Heart left ventricle (tissue), 16 donors: ENCODE measurements at places on chromosomes 4 and X. TPM values are rescaled to one million over a fixed set of nuclear protein-coding genes. Genes with fewer than 3 reads are reported as not detected.

The NXF2 gene
- not detected for total RNA-seq

The SPANXC gene
- not detected for total RNA-seq

The LRP2BP gene
- 1.3 TPM for total RNA-seq

The TMPRSS11B gene
- total RNA-seq, result not detected

The CXCL3 gene
- total RNA-seq, result 1.1 TPM

The RBMXL3 gene
- not detected for total RNA-seq

The RAB40A gene
- not detected for total RNA-seq

The SAT1 gene
- 185 TPM for total RNA-seq

The CMC4 gene
- 19.9 TPM for total RNA-seq

The SPANXB1 gene
- total RNA-seq, result not detected

The TRIM60 gene
- not detected for total RNA-seq

The USO1 gene
- total RNA-seq, result 85.3 TPM

The RHOXF1 gene
- total RNA-seq, result not detected

The COL4A6 gene
- 5.4 TPM for total RNA-seq

DNA sequence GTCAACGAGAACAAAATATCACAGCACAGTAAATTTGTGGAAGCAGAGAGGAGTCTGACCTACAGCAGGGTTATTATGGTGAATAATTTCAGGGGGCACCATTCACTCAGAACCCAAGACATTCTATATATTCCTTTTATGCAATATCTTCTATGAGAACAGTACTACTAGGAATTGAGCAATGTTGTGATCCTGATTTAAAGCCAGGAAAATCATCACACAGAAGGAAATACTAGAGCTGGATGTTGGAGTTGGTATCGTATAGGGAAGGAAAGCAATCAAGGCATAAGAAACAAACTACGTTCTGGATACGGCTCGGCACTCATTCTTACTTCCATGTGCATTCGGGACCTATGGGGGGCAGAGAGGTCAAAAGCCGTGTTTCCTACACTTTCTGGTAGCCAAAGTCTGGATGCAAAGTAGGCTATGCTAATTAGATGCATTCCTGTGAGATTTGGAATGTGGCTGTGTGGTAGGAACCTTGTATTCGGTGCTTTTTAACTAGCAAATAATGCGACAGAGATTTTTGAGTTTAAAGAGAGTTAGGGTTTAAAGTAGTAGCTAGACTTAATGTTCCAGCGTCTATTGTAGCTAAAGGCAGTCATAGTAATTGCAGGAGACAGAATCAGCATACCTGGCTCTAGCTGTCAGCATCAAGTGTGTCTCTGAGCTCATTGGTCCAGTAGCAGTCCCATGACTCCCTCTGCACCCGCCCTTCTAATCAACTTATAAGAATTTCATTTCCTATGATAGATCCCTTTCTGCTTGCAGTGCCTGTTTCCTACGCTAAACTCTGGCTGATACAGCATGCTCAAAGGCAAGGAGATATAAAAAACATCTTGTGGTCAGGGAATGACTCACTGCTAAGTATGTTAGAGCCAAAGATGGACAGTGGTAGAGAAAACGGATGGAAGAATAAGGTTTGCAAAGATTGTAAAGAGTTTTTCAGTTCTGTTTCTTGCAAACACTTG is 43.3 kb upstream of the PDGFC start:
- H3K4me1 ChIP-seq, result no peaks in the 10 kb centered on the region
- H3K4me3 ChIP-seq, result no peak overlapping the region
- no peaks in the 10 kb centered on the region for H3K36me3 ChIP-seq
- DNase-seq, result no peak
- H3K27ac ChIP-seq, result no peak overlapping the region
- no peaks in the 10 kb centered on the region for H3K27me3 ChIP-seq

GRCh38 chr4:22874334-22874912 is 181.7 kb downstream of the GBA3 start:
- H3K27ac ChIP-seq, result no peak overlapping the region
- H3K27me3 ChIP-seq, result no peaks in the 10 kb centered on the region
- H3K4me3 ChIP-seq, result no peak overlapping the region

DNA sequence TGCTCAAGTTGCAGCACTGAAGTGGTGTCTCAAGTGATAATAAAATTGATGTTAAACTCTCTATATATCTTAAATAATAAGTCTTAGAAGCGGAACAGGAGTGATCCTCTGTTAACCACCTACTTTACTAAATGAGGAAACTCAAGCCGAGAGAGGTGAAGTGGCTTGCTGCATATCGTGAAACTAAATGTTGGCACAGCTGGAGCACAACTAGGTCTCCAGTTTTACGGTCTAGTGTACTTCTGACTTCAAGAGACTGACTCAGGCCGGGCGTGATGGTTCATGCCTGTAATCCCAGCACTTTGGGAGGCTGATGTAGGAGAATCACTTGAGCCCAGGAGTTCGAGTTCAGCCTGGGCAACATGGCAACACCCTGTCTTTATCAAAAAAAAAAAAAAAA is 35.5 kb upstream of the PLS3 start:
- H3K27ac ChIP-seq, result no peak overlapping the region
- no peaks in the 10 kb centered on the region for H3K27me3 ChIP-seq
- no peak overlapping the region for H3K4me3 ChIP-seq
- DNase-seq, result no peak

DNA sequence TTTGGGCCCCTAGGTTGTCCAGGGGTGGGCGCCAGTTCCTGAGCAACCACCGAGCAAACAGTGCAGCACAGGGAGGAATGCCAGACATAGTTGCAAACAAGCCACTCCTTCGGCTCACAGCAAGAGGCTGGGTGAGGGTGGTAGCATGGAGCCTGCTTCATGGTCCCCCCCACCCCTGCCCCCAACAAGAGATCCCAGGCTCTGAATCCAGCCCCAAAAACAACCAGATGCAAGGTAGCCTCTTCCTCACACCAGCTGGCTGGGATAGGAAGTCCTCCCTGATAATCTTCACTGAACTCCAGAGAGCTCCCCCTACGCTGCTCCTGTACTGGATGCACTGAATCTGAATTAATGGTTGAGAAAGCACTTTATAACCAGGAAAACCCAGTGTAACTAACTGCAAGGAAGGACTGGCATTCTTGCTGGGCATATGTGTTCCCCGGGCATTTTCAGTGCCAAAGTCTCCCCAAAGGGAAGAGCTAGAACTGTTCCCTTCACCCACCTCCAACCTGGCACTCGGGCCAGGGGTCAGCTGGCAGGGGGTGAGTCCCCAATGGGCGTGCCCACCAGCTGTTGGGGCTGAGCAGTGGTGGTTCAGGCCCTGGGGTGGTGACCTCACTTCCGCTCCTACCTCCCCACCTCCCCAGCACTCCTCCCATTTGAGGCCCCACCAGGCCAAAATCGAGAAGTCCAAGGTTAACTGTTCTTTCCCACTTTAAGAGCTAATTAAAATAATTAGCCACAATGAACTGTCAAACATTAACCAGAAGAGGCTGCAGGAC is 1.5 kb downstream of the ELF4 start:
- H3K4me3 ChIP-seq, result peak overlapping the region; percentile 66
- H3K36me3 ChIP-seq, result no peaks in the 10 kb centered on the region
- H3K27ac ChIP-seq, result peak overlapping the region; percentile 86
- DNase-seq, result peak; percentile 19
- H3K27me3 ChIP-seq, result no peaks in the 10 kb centered on the region

GRCh38 chrX:71626576-71626975 is 8.3 kb upstream of the CXCR3 start:
- no peak overlapping the region for H3K4me3 ChIP-seq
- H3K36me3 ChIP-seq, result no peaks in the 10 kb centered on the region
- H3K27ac ChIP-seq, result no peak overlapping the region
- no peaks in the 10 kb centered on the region for H3K27me3 ChIP-seq

DNA sequence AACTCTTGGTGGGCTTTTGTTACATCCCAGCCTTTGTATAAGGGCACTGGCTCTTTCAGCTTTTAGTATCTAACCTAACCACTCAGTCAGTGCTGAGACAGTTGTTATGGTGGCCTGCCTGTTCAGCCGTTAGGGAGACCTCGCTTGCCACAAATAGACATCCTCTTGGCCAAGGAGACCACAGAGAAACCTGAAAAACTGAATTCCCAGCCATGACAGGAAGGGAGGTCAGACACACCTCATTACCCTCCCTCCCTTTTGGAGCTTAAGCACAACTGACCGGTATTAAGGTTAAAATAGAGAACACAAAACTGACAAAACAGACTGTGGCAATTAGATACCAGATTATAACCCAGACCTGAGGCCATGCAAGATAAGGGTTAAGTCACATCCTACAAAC is 1639.3 kb downstream of the RPA4 start:
- H3K4me1 ChIP-seq, result no peaks in the 10 kb centered on the region
- DNase-seq, result no peak
- no peak overlapping the region for H3K27ac ChIP-seq
- no peaks in the 10 kb centered on the region for H3K27me3 ChIP-seq

DNA sequence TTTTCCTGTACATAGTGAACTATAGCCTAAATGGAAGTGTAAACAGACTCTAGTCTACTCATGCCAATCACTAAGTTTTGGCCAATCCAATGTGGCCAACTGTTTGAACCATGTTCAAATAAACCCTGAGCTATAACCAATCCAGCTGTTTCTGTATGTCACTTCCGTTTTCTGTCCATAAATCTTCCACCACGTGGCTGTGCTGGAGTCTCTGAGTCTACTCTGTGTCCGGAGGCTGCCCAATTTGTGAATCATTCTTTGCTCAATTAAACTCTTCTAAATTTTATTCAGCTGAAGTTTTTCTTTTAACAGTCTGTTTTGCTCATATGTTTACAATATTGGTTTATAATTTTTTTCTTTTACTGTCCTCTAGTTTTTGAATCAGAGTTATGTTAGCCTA is 112.3 kb upstream of the BANK1 start:
- no peaks in the 10 kb centered on the region for H3K36me3 ChIP-seq
- H3K4me3 ChIP-seq, result no peak overlapping the region
- H3K4me1 ChIP-seq, result no peaks in the 10 kb centered on the region
- no peak for DNase-seq

- no peak for DNase-seq
- no peak overlapping the region for H3K4me3 ChIP-seq
- no peaks in the 10 kb centered on the region for H3K27me3 ChIP-seq
- H3K36me3 ChIP-seq, result no peaks in the 10 kb centered on the region
- no peak overlapping the region for H3K27ac ChIP-seq
Observed at GRCh38 chrX:122850326-122850725, 333.8 kb upstream of the GRIA3 start.

GRCh38 chr4:185966997-185967775 is 101.8 kb upstream of the TLR3 start:
- no peaks in the 10 kb centered on the region for H3K4me1 ChIP-seq
- no peak overlapping the region for H3K27ac ChIP-seq
- H3K4me3 ChIP-seq, result no peak overlapping the region
- no peaks in the 10 kb centered on the region for H3K36me3 ChIP-seq
- H3K27me3 ChIP-seq, result no peaks in the 10 kb centered on the region

- no peak for DNase-seq
- no peaks in the 10 kb centered on the region for H3K4me1 ChIP-seq
- no peak overlapping the region for H3K4me3 ChIP-seq
Observed at GRCh38 chr4:47882228-47882627, 32.2 kb downstream of the NFXL1 start.

GRCh38 chr4:38125816-38126215 is 165.6 kb downstream of the PTTG2 start:
- no peaks in the 10 kb centered on the region for H3K27me3 ChIP-seq
- H3K4me1 ChIP-seq, result no peaks in the 10 kb centered on the region
- DNase-seq, result no peak
- peaks cover 59% of the 10 kb centered on the region for H3K36me3 ChIP-seq

GRCh38 chrX:103941201-103941975 is 21.0 kb upstream of the TMSB15B start:
- no peaks in the 10 kb centered on the region for H3K27me3 ChIP-seq
- H3K4me1 ChIP-seq, result no peaks in the 10 kb centered on the region
- H3K27ac ChIP-seq, result no peak overlapping the region

DNA sequence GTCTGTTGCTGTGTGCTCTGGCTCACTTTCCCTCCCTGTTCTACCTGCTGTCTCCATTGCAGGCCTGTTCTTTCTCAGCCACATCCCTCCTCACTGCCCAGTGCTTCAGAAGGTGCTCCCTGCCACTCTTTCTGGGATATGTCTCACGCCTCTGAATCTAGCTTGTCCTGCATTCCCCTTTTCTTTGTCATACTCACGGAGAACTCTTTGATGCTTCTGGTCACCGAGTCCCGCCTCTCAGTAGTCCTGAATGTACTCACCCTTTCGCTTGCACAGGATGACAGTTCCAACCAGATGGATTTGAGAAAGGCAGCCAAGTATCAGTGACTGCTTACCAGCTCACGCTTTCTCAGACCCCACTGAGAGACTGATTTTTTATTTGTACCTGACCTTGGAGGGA is 65.2 kb upstream of the TLR2 start:
- DNase-seq, result no peak
- no peaks in the 10 kb centered on the region for H3K27me3 ChIP-seq
- peaks cover 90% of the 10 kb centered on the region for H3K36me3 ChIP-seq
- peaks cover 8% of the 10 kb centered on the region for H3K4me1 ChIP-seq

DNA sequence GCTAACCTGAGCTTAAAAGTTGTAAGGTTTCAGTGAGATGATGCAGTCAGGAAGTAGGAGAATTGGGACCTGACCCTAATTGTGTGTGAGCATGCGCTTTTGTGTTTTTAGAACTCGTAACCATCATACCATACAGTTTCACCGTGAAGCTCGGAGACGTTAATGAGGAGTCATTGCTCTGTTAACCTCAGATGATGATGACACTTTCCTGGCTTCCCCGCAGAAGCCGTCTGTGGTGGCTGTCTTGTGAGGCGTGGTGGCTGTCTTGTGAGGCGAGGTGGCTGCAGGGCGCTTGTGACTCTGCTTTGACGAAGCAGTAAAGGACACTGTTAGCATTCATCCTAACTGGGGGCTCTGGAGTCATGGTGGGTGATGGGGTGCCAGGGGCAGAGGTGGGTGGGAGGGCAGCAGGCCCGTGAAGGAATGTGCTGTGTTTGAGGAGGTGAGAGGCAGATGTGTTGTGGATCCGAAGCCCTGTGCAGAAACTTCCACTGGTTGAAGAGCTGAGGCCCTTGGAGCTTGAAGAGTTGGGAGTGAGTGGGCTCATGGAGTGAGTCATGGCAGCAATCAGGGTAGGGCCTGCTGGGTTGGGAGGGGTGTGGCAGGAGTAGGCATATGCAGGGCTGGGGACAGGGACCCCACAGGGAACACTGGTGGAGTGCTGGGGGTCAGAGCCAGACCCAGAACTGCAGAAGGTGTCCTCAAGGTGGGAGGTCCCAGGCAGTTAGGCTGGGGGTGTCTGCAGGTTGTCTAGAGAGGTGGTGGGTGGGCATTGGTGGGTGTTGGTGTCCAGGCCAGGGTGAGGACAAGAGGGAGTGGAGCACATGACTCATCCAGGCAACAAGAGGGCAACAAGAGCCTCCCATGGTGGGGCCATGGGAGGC is 57.4 kb downstream of the NSD2 start:
- DNase-seq, result no peak
- H3K36me3 ChIP-seq, result peaks cover 6% of the 10 kb centered on the region
- no peak overlapping the region for H3K27ac ChIP-seq
- no peak overlapping the region for H3K4me3 ChIP-seq

GRCh38 chrX:77446908-77447652 is at the start of gene FGF16:
Gene FGF16, plus strand, starts transcription at chrX:77447389. Its CDS starts 286 bp downstream, at chrX:77447675.
- no peaks in the 10 kb centered on the region for H3K27me3 ChIP-seq
- no peaks in the 10 kb centered on the region for H3K4me1 ChIP-seq
- peak within 1 kb of the TSS; percentile 35 for H3K4me3 ChIP-seq
- H3K36me3 ChIP-seq, result no peaks in the 10 kb centered on the region

- DNase-seq, result no peak
- no peaks in the 10 kb centered on the region for H3K36me3 ChIP-seq
- H3K4me1 ChIP-seq, result no peaks in the 10 kb centered on the region
- H3K27me3 ChIP-seq, result no peaks in the 10 kb centered on the region
- H3K27ac ChIP-seq, result no peak overlapping the region
- no peak overlapping the region for H3K4me3 ChIP-seq
Observed at GRCh38 chr4:25535278-25535677, 120.4 kb upstream of the SLC34A2 start.

GRCh38 chr4:177987896-177988295 is 545.7 kb upstream of the AGA start:
- no peaks in the 10 kb centered on the region for H3K4me1 ChIP-seq
- no peak overlapping the region for H3K27ac ChIP-seq
- H3K27me3 ChIP-seq, result no peaks in the 10 kb centered on the region
- no peaks in the 10 kb centered on the region for H3K36me3 ChIP-seq
- DNase-seq, result no peak
- no peak overlapping the region for H3K4me3 ChIP-seq
